ENCODE measurements at places on chromosomes 4 and X.

- DNase-seq: no peak
Measured at GRCh38 chr4:168265327-168265726, 53.2 kb downstream of the DDX60 start.

DNA sequence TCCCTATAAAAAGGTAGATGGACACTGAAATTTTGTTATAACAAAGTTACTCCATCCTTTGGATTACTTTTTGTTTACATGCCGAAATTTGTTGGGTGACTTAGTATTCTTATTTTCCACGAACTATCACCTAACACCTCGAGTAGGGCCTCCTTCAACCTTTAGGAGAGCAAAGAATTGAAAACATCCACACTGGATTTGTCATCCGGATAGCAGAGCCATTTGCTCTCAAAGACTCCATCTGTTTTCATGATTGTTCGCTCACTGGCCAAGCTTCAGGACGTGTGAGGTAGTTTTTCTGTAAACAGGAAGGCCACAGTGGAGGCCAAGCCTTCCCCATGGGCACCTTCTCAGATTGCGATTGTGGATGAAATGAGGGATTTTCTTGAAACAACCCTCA is at the start of gene ADAD1:
ADAD1 (plus strand) TSS at position 301 of the 400 bp plus-strand sequence. CDS start 1,059 bp downstream, outside the sequence.
- DNase-seq: no peak

- DNase-seq: no peak
Measured at GRCh38 chr4:8368998-8369397, 71.5 kb downstream of the ACOX3 start.

- DNase-seq: no peak
Measured at GRCh38 chrX:2397229-2398063, 103.3 kb downstream of the DHRSX start.

- DNase-seq: no peak
Measured at GRCh38 chrX:2487366-2487765, 13.4 kb downstream of the DHRSX start.

GRCh38 chr4:176150356-176150682 is 45.1 kb downstream of the SPATA4 start:
- DNase-seq: no peak

DNA sequence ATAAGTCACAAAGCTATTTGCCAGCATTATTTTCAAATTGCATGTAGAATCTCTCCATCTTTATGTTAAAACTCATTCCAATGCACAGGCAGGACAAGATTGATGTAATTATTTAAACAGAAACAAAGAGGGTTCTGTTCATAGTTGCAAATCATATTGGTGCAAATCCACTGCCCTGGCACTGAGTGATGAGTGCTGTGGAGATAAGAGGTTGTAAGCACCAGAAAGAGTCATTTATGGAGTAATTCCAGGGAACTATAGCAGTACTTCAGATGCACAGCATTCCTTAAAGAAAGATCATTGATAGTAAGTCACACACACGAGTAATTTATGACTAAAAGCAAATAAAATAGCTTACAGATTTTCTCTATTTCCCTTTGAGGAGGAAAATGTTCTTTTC is 337.7 kb upstream of the CTSO start:
- DNase-seq: no peak

- DNase-seq: no peak
Measured at GRCh38 chrX:153598541-153599191, at the start of gene CCNQ. Gene CCNQ (minus strand): TSS chrX:153599139. CDS start chrX:153599073, 66 bp downstream.

DNA sequence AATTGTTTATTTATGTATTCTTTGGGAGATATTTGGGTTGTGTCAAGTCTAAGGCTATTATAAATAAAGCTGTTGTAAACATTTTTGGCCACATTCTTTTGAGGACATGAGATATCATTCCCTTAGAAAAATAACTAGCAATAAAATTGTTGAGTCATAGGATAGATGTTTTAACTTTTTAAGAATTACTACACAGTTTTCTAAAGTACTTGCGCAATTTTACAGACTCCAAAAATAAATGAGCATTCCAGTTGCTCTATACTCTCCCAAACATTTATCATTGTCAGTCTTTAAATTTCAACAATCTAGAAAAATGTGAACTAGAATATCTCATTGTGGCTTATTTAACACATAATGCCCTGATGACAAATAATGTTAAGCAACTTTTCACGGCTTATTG is 189.1 kb upstream of the ADGRL3 start:
- no peak for DNase-seq

DNA sequence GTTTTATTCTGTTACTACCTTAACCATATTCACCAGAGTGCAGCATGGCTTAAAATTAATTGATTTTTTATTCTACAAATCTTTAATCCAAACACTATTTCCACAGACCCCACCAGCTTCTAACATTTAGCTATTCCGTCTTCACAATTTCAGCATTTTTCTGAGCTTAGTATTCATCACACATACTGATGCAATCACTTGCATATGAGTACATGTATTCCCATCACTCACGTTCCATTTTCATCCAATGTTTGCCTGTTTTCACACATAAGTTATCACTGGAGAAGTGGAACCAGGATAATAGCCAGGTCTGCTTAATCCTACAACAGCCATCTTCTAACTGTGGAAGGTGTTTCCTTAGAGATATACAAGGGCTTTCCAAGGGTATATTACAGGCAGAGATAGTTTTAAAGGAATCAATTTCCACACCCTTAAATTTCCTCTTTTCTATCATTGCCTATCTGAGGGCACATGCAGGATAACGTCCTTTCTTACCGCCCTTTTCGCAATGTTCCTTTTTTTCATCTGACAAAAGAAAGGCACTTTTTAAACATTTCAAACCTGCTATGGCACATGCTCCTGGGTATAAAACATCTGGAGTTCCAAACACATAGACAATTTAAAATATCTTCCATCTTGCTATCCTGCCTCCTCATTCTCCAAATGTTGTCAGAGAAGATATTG is 115.8 kb downstream of the CORIN start:
- DNase-seq: no peak

GRCh38 chr4:56907489-56908205 is at the start of gene REST:
Gene REST (plus strand): TSS chr4:56907900. CDS start chr4:56910639, 2,739 bp downstream.
- DNase-seq: peak; percentile 58

- no peak for DNase-seq
Measured at GRCh38 chr4:102218656-102219055, 126.6 kb downstream of the SLC39A8 start.

GRCh38 chrX:46693149-46693548 is 65.8 kb downstream of the SLC9A7 start:
- DNase-seq: no peak

DNA sequence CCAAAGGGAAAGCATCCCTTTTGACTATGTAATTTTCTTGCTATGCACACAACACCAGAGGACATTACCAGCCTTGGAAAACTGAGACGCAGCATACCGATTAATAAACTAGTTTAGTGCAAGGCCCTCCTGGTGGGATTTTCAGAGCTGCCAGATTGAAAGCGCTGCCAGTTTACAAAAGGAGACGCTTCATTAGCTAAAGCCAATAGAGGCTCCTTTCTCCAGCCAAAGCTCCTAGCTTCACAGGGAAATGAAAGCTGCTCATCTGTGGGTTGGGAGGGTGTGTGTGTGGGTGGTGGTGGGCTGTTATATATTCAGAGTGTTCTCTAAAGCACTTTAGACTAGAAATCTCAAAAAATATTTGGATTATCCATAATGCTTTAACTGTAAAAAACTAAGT is 32.4 kb downstream of the SPANXN4 start:
- no peak for DNase-seq

DNA sequence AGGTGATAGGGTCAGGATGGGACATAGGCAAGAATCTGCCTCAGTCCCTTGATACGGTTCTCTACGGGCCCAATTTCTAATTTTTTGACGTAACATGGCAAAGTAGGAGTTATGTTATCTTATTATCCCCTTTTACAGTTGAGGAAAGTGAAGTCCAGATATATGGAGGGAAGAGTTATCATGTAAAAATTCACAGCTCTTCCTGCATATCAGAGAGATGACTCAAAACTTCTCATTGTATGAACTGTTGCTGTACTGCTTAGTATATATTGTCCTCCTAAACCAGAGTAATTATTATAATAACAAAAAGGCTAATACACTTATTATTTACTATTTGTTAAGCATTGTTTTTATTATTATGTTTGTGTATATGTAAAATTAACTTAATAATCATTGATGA is 260.5 kb upstream of the IGFBP7 start:
- DNase-seq: no peak

- DNase-seq: no peak
Measured at GRCh38 chr4:116215622-116216021, 869.8 kb downstream of the TRAM1L1 start.

DNA sequence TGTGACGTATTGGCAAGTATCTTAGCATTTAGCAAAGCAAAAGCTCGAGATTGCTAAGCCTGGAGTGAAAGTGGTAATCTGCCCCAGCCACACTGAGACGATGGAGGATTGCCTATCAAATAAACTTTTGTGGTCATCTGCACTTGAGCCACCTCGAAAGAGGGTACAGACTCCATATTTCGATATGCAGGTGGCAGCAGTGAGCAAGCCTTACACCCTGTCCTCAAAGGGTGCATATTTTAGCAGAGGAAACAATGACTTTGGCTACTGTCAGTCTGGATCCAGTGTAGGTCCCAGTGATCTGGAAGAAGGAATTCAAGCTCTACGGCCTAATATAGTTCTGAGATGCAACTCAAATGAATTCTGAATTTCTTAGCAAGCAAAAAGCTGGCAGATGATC is 153.9 kb downstream of the ATG4A start:
- DNase-seq: no peak

DNA sequence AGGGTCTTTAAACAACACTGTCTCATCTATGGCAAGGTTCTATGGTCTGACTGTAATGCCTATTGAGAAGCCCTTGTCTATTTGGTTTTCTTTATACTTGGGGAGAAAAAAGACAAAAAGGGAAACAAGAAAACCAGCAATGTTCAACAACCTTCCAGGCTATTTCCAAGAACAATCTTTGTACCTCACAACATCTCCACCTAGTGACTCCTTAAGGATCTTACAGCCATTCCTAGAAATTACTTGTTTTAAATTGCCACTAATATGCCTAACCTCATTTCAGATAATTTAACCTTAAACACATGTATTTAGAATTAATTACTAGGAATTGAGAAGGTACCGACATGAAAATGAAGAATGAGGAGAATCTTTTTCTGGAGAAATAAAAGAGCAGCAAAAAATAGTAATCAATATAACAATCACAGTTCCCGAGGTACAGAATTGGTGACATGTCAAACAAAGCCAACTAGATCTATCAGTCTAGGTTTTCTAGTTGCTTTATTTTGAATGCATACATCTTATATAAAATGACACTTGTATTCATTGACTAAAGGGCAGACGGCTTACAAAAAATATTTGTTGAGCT is 1.6 kb upstream of the RBM46 start:
- no peak for DNase-seq

GRCh38 chr4:74376888-74377483 is 12.0 kb downstream of the EREG start:
- no peak for DNase-seq

DNA sequence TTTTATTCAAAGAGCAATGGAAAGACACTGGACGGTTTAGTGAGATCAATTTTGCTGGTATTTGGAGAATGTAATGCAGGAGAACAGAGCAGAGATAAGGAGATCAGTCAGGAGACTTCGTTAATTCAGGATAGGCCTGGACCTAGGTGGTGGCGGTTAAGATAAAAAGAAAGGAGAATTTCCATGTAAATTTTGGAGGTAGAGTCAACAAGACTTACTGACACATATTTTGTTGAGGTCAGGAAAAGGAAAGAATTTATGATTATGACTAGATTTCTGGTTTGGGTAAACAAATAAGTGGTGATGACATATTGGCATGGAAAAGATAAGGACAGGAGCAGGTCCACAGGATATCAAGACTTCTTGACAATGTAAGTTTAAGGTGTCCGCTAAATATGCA is 8.8 kb upstream of the AMMECR1 start:
- no peak for DNase-seq

- DNase-seq: no peak
Measured at GRCh38 chrX:39967348-39967747, 130.4 kb downstream of the BCOR start.

DNA sequence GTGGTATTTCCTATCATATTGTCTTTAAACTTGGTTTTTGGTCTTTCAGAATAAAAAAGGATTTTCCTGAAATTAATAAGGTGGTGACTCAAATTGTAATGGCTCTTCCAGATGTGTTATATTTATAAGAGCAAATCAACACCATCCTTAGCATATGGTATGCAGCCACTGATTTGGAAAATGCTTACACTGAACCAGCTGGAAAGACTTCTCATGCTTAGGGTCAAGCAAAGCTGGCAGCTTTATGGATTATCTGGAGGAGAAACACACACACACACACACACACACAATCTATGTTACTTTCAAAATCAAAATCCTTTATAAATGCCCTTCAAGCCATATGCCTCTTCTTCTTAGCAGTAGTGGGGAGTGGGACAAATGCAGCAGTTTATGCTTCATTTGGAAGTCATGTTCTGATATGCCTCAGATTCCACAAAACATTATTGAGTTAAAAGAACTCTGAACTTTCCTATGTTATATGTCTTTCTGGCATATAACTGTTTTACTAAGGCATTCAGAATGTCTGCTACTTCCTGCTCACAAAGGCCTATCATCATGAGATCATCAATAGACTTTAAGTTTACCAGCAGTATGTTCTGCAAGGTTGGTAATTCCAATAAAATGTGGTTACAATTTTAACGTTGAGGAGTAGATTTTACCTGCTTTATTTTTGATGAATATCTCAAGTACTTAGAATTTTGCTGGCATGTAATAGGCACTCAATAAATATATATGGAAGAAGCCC is 72.9 kb upstream of the PRDM5 start:
- no peak for DNase-seq

GRCh38 chr4:48133669-48134068 is 381 bp downstream of the TXK start:
- DNase-seq: no peak

DNA sequence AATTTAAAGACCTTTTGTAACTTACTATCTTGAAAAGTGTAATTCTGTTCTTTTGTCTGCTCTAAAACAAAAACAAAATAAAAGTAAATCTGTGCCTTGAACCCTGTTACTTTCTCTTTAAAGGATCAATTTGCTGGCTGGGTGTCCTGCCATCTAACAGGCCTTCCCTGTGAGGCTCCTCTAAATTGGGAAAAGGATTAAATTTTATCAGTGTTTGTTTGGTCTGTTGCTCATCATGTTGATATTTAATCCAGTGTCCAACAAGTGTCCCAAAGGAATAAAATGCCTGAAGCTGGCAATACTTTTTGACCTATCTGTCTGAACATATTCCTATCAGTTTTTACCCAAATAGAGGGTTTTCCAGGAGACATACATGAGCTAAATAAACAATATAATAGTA is 688.7 kb downstream of the IL1RAPL1 start:
- no peak for DNase-seq

DNA sequence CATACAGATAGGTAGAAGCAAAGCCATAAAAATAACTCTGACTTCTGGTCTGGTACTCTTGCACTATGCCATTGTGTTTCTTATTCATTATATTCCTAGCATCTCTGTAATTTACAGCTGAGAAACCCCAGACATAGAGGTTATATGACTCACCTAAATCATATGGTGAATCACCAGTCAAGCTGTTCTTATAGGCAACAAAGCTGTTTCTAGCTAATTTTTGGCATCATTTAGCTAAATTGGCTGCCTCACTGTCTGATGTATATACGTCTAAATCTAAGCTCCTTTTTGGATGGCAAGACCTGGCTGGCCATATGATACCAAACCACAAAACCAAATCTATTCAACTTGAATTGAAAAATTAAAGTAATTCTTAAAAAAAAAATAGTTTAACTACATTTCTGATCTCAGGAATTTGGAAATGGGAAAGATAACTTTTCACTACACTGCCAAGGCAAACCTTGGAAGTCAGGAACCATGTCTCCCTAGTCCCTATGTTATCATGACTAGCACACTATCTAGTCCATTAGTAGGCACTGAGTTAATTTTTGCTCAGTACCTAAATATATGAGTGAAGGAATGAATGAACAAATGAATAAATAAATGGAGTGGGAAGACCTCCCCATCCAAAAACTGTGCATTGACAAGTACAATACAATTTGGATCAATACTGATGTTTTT is 41.3 kb upstream of the STAG2 start:
- DNase-seq: no peak
